ENCODE measurements at places on chromosomes 11 and 22.

DNA sequence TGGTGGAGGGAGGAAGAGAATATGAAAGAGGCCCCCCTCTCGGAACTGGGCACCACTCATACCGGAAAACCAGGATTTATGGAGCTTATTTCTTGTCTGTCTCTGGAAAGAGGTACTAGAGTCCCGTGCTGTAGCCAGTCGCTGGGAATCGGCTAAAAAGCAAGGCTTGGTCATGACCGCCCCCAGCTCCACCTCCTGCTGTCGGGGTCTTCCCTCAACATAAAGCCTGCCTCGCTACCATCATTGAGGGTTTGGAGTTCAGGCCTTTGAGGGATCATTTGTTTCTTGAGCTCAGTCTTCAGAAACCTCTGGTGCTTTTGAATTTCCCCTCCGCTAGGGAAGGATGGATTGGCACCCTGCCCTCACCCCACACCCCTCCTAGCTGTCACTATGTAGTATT is 97.1 kb downstream of the TSPAN18 start:
- no peak for DNase-seq

- no peak for DNase-seq
Observed at GRCh38 chr11:119567688-119568582, 145.0 kb upstream of the THY1 start.

- no peak for DNase-seq
Observed at GRCh38 chr22:44099696-44100095, 75.6 kb downstream of the PARVB start.

DNA sequence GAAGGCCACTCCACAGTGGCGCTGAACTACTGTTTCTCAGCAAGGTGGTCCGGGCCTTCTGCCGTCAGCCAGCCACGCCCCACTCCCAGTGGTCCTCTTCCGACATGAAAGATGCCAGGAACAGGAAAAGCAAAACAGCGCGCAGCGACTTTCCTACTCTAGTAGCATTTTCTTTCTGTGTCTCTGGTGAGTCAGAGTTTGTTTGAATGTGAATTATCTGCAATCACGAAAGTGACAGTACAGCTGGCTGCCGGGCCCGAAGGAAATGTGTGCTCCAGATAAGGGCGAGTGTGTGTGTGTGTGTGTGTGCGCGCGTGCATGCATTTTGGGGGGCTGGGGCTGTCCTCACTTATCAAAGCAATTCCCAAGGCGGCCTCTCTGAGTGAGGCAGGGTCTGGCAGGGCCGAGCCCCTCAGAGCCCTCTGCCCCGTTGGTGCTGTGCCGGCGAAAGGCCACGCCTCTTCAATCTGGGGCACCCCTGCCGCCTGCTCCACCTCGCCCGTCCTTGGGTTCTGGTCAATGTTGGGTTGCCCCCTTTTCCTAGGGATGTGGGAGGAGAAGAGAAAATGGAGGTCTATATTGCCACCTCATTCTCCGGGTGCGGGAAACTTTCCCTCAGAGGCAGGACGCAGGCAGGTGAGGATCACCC is 288.5 kb downstream of the KIRREL3 start:
- no peak for DNase-seq

DNA sequence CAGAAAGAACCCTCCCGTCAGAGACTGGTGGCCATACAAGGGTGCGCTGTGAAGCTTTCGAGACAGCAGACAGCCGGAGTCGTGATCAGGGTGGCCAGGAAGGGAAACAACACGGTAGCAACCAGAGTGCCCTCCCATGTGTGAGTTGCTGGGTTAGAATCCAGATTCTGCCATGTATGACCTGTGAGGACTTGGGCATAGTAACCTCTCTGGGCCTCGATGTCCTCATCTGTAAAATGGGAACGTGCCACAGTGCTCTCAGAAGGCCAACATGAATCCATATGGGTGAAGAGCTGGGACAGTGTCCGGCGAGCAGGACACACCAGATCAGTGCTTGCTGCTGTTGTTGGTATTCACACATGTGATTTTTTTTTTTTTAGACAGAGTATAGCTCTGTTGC is 7.6 kb upstream of the FGF3 start:
- DNase-seq, result no peak

- DNase-seq, result no peak
Observed at GRCh38 chr22:48268771-48269552, 1506.5 kb downstream of the TBC1D22A start.

- DNase-seq, result no peak
Observed at GRCh38 chr22:35684270-35684700, 33.4 kb upstream of the APOL5 start.

DNA sequence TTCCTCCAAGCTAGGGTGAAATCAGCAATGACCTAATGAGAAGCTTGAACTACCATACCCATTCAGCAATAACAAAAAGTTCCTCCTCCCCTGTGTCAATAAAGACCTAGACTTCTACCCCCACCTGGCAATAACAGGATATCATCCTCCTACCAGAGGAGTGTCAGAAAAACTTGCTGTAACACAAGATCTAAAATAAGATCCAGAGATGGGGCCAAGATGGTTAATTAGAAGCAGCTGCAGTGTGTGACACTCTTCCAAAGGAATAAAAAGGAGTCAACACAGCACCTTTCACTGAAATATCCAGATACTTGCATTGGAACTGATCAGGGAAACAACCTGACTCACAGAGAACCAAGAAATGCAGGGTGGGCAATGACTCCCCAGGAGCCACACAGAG is 84.4 kb upstream of the ARHGAP42 start:
- no peak for DNase-seq

DNA sequence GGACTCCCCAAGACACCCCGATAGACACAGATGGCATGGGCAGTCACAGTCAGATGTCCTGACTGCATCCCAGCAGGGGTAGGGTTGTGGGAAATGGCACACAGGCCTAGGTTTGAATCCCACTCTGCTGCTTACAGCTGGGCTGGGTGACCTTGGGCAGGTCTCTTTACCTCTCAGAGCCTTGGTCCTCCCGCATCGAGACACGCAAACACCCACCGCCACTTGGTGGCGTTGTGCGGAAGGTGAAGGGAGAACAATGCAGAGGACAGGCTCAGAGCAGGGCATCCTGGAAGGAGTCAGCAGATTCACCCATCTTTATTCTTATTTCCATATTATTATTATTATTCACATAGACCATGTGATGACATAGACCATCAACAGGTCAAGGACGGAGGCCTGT is 140.5 kb downstream of the MIAT start:
- no peak for DNase-seq

DNA sequence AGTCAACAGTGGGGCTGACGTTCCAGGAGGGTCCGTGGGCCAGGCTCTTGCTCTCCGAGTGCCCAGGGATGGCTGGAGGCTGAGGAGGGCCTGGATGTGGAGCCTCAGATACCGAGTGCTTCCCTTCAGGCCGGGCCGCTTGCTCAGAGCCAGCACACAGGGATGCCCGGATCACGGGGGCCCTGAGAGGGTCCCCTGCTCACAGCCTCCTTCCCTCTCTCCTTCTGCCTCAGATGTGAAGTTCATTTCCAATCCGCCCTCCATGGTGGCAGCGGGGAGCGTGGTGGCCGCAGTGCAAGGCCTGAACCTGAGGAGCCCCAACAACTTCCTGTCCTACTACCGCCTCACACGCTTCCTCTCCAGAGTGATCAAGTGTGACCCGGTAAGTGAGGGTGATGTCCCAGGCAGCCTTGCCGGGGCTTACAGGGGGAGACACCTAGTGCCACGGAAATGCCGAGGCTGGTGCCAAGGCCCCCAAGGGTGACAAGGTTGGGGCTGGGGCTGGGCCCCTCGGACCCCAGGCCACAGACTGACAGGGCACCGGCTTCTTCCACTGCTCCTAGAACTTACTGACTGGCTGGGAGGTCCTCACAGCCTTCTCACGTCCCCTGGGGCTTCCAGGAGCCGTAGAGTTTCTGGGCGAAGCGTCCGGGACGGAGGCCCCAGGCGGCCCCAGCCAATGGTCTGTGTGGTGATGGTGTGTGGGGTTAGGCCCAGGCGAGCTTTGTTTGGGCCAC is 7.0 kb downstream of the CCND1 start:
- DNase-seq, result no peak

DNA sequence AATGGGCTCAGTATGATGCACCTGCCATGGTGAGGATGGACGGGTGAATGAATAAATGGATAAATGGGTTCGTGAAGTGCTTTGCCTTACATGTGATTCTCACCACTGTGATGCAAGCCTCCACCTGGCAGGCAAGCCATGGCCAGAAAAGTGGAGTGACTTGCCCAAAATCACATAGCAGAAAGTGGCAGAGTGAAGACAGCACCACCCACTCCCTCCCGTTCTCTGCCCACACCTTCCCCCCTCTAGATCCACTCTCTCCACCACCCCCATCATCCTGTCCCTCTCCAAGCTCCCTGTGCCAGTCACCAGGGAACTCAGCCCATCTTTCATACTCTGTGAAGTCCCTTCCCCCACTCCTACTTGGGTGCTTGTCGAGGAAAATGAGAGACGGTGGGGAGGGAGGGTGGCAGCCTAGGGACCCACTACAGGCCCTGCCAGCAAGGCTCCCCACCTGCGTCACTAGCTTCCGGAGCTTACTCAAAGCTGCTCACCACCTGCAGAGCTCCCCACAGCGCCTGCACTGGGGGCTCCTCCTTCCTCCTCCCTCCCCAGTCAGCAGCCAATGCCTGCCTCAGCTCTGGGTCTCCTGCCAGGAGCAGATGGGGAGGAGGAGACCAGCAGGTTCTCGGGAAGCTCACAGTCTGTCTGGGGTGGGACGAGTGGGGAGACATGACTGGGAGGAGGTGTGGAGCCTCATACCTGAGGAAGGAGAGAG is 82.3 kb downstream of the PDE2A start:
- DNase-seq, result no peak

Data from vagina (tissue), 2 donors.